ENCODE measurements at places on chromosomes 4 and X.

DNA sequence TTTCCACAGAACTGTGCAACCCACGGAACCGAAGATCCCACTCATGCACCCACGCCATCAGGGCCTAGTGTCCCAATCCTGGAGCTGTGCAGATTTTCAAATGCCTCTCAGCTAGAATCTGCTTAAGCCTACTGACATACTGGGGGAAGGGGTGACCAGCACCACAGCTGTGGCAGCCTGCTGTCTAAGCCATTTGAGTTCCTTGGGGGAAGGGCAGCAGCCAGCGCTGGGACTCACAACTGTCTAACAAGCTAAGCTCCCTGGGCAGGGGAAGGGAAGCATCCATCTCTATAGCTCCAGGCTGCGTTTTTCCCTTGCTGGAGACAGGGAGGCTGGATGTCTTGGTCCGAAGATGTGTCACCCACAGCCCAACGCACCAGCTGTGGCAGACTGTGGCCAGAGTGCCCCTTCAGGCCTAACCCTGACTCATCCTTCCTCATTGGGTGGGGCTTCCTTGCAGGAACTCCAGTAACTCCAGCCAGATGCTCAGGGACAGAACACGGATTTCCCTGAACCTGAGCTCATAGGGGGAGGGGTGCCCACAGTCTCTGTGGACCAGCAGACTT, 194.8 kb downstream of the CHRDL1 start:
- DNase-seq: no peak

DNA sequence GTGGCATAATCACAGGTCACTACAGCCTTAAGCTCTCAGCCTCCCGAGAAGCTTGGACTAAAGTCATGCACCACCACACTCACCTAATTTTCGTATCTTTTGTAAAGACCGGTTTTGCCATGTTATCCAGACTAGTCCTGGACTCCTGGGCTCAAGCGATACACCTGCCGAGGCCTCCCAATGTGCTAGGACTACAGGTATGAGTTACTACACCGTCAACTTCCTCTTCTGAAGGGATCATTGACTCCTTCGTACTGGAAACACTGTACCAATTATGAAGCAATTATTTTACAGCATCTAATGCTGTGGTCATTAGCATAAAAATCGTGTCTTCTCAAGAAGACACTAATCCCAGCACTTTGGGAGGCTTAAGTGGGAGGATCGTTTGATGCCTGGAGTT, 35.2 kb downstream of the PDS5A start:
- DNase-seq: no peak

GRCh38 chrX:13826770-13827169, 9.9 kb upstream of the GPM6B start:
- DNase-seq: no peak

DNA sequence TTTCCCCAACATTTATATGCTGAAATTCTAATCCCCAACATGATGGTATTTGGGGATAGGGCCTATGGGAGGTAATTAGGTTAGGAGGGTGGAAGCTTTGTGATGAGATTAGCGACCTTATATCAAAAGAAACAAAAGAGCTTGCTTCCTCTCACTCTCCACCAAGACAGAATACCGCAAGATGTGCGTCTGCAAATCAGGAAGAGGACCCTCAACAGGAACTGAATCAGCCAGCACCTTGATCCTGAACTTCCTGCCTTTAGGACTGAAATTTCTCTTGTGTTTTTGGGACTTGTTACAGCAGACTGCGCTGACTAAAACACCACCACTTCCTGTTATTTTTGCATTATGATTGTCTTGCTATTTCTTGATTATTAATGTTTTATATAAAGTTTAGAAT, 1889.4 kb downstream of the C4orf33 start:
- no peak for DNase-seq

DNA sequence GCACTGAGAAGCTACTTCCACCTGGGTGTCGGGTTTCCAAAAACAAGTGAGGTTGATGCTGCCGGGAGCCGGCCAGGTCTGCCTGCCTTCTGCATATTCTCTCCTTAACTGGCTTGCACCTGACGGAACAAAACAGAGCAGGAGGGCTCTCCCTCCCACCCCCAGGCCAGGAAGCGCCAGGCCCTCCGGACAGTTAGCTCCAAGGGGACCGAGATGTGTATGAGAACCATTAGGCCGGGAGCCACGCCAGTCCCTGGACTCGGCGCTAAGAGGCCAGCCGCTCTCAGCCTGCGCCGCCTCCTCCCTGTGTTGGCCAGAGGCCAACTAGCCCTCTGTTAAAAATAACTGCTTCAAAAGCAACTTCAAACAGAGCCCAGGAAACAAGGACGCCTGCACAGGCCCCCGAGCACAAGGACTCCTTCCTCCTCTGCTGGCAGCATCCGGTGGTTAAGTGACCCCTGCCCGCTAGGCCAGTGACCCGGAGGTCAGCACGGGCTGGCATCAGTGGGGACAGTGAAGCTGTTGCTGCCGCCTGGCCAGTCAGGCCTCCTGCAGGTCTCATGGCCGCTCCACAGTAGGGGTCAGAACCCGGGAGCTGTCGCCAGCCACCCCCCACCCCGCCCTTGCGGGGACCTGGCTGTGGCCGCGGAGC, 107.9 kb downstream of the ABLIM2 start:
- DNase-seq: no peak

DNA sequence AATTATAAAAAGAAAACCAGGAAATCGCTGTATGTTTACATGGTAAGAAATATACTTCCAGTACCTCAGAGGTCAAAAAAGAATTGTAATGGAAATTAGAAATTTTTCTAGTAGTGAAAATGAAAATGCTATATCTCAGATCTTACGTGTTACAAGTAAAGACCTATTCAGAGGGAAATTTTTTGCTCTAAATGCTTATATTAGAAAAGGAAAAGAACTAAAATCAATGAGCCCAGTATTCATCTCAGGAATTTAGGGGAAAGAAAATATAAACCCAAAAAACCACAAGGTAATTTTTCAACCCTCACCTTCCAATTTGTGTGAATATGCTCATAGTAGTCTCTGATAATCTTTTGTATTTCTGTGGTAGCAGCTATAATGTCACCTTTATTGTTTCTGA, 145.6 kb downstream of the RAP1GDS1 start:
- DNase-seq: no peak

- DNase-seq: no peak
Observed at GRCh38 chr4:70531981-70532380, 13.6 kb downstream of the AMTN start.

- DNase-seq: no peak
Observed at GRCh38 chr4:169159624-169160171, 111.1 kb downstream of the SH3RF1 start.

- no peak for DNase-seq
Observed at GRCh38 chr4:106495476-106495875, 126.9 kb upstream of the GIMD1 start.

- DNase-seq: no peak
Observed at GRCh38 chrX:43000121-43000520, 222.2 kb upstream of the PPP1R2C start.

- no peak for DNase-seq
Observed at GRCh38 chrX:139929876-139930275, 3.0 kb downstream of the ATP11C start.

GRCh38 chrX:25663701-25664100, 474.4 kb upstream of the MAGEB18 start:
- DNase-seq: no peak

- no peak for DNase-seq
Observed at GRCh38 chrX:100264200-100264599, 145.9 kb downstream of the PCDH19 start.

DNA sequence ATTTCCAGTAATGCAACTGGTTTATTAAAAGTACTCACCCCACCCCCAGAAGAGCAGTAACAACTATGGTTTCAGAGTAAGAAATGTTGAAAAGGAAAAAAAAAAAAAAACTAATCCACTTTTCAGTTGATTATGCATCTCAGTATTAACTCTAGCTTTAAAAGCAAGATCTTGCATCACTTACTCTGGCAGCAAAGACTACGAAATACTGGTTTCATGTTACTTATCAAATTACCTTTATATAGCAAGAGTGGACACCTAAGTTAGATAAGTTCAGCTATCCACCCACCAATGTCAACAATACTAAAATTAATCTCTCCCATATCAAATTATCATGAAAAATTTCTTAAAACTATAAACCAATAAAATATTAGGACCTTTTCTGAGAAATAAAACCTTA, 105.0 kb downstream of the ABCB7 start:
- DNase-seq: no peak

DNA sequence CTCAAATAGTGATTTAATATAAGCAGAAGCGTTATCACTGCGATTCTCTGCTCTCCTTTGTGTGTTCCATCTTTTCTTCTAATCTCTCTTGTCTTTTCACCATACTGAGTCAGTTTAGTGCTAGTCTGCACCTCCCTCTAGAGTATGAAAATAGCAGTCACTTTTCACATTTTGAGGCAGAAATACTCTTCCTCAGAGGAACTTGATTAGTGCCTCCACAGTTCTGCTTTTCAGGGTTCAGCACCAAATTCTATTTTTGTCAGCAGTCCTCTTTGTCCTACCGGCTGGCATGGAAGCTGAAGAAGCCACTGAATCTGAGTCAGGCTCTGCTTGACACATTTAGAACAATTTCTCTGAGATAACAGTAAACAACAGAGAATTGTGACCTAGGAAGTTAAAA, 49.7 kb upstream of the ANKRD17 start:
- DNase-seq: no peak
